ENCODE measurements at places on chromosomes 11 and 22.

DNA sequence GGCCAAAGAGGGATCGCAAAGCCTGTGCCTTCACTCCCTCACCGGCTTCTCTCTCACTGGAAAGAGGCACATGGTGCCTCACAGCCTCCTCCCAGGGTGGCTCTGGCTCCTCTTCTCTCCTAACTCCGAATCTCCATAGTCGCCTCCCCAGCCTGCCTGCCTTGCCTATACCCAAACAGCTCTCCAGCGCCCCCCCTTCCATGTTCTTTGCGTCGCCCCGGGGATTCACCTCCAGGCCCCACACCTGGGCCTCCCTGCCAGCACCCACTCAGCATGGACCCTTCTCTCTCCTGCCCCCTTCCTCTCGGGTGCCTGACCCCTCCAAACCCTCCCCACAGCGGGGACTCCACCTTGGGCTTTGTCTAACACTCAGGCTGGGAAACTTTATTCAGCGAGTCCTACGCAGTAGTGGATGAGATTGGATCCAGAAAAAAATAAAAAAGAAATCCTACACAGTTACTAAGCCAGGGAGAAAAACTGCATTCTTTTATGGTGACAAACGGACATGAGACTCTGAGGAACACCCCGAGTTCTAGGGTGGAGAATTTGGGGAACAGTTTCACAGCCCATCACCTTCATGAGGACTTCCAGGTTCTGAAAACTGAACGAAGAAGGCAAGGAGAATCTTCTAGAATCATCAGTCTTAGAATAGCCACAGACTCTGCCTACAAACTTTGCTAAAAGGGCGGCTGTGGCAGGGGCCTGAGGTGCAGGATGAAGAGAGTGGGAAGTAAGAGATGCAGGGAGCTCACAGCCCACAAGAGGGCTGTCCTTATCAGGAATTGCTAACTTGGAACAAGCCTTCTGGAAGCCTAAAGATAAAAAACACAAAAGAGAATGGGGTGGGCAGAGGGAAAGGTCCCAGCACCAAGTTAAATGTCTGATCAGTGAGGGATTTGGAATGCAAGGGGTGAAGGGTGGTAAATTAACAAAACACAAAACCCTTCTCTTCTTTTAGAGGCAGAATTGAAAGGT, 5.3 kb downstream of the PPM1F start:
- DNase-seq = no peak

DNA sequence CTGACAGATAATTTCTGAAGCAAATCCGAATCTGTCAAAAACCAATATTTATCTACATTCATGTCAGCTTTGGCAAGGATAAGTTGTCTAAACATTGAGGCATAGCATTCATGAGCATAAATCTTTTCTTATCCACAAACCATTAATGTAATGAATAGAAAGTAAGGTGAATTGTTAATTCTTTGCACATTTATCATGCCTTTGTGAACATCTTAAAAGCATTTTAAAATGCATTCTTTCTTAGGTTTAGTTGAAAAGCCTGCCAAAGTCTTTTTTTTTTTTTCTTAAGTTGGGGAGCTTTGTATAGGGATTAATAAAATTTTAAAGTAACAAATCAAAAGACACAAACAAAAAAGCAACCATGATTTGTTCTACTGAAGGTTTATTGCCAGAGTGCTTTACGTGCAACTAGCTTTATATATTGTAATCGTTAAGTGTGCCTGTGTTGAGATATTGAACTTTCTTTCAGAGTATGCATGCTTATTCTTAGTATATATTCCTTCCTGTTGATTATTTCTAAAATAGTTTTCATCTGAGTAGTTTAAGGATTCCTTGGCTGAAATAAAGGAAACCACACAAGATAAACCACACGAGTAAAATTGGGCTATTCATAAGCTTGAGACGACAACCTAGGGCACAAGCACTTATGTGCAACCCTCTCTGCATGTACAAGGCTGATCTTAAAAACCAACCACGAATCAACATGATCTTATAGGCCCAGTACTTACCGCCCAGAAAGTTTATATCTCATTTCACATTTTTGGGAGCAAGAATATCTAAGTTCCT, 1110.9 kb upstream of the CNTN5 start:
- DNase-seq = no peak

DNA sequence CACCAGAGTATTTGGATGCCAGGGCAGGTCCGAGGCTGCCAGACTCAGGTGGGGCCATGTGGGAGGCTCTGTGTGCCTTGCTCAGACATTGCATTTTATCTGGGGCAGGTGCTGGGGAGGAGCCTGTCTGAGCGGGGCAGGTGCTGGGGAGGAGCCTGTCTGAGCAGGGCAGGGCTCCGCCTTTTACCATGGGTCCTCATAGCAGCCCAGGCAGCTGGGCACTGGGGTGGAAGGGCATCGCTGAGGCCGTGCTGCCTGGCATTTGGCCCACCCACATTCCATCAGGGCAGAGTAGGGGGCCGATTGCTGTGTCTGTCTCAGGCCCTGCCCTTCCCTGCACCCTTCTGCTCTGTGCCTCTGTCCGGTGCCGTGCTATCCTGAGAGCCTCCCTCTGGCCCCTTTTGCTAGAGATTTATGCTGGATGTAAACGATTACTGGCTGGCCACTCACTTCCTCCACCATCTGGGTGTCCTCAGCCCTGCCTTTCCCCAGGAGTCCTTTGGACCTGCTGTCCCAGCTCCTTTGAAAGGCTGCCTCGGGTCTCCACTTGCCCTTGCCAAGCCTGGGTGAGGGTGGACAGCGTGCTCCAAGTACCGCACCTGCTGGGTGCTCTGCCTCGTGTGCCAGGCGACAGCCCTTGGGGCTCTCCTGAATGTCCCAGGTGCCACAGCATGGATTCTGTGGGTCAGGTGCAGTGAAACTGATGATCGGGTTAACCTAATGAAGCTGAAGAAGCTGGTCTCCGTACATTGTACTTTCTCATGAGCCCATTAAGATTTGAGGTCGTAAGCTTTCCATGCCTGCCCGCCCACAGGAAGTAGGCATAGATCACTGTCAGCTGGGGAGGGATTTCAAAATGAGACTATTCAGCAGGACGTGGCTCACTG, 281.6 kb downstream of the TBC1D22A start:
- no peak for DNase-seq

DNA sequence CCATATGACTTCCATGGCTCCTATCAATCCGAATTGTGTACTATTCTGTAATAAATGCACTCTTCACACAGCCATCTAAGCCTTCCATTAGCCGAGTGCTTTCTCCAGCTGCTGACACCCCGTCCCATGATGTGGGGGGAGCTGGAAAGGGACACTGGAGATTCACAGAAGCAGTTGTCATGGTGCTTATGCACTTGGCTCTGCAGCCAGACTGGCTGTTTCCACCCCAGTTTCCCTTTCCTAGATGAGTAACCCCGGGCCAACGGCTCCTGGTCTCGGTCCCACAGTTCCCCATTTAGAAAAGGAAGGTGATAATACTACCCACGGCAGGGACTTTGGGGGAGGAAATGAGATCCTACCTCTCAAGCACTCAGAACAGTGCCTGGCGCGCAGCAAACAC, 244.9 kb upstream of the SYN3 start:
- DNase-seq = no peak

Measured in posterior cingulate gyrus (tissue), 11 donors.